Stimulated activated CD8-positive, alpha-beta memory T cell treated with anti-CD3 and anti-CD28 coated beads, Interleukin-4, amount 100 ng/mL, for 4 hours (primary cell): ENCODE measurements at places on chromosomes 2 and 18.

DNA sequence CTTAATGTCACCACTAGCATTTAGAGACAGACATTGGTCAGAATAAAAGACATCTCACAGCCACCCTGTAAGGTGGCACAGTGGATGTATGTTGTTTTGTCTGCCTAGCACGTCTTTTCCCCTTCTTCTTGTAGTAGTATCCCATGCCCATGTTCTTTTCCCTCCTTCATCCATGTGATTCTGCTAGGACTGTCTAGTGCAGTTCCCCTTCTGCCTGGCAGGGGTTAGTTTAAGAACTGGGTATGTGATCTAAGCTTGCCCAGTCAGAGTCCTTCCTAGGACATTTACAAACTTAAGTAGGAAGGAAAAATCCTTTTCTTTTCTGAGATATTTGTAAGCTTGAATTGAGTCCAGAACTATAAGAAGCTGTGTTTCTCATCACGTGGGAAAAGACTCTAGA is 172.3 kb downstream of the BABAM2 start:
- no peak for DNase-seq

DNA sequence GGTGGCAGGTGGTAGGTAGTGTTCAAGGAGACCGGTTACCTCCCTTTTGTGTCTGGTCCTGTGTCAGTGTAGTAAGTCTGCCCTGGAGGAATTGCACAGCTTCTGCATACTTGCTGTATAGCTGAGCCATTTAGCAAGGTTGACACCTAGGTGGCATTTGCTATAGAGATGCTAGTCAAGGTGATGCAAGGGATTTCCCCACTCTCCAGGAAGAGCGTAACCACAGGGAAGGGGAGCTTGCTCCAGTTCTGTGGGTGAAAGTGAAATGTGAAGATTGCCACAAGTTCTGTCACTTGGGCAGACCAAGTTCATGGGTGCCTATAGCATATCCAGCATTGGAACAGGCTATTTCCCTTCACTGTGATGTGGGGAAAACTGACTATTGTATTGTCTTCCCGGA is 28.1 kb downstream of the NAT8 start:
- no peak for DNase-seq

DNA sequence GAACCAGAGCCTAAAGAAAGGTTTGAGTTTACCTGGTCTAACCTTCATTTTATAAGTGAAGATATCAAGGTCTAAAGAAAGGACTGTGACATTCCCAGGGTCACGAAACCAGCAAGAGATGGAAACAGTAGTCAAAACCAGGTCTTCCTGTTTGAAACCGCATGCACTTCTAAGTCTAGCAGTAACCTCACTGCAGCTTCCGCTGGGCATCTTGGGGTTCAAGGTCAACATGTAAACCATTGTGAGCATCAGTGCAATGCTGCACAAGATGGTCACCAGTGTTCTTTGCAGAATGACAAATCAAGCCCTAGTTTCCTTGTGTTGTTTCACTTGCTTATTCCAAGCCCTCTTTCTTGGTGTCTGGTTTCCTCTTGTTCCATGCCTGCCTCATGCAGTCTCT is 292.9 kb upstream of the MEX3C start:
- no peak for DNase-seq

GRCh38 chr2:88693911-88694414 is 2.5 kb downstream of the RPIA start:
- DNase-seq = no peak

GRCh38 chr2:24745825-24746224 is 47.4 kb downstream of the PTRHD1 start:
- no peak for DNase-seq

GRCh38 chr2:118014492-118014824 is 588 bp upstream of the CCDC93 start:
- DNase-seq = no peak

GRCh38 chr2:215271446-215271845 is 40.4 kb upstream of the ATIC start:
- DNase-seq = no peak

GRCh38 chr2:27315122-27315521 is 6.9 kb upstream of the UCN start:
- no peak for DNase-seq

DNA sequence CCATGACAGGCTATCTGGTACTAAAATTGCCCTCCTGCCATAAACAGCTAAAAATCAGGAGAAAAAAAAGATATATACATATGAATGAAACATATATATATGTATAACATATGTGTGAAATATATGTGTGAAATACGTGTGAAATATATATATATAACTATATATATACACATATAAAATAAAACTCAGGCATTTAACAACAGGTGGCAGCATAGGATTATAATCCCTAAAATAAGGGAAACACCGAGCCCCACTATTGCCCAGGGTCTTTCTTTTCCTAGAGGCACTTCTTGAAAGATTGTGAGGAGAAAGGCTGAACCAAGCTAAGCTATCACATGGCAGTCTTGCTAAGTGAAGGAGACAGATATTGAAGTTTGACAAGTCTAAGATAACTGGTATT is 65.9 kb upstream of the CYTIP start:
- DNase-seq = no peak

DNA sequence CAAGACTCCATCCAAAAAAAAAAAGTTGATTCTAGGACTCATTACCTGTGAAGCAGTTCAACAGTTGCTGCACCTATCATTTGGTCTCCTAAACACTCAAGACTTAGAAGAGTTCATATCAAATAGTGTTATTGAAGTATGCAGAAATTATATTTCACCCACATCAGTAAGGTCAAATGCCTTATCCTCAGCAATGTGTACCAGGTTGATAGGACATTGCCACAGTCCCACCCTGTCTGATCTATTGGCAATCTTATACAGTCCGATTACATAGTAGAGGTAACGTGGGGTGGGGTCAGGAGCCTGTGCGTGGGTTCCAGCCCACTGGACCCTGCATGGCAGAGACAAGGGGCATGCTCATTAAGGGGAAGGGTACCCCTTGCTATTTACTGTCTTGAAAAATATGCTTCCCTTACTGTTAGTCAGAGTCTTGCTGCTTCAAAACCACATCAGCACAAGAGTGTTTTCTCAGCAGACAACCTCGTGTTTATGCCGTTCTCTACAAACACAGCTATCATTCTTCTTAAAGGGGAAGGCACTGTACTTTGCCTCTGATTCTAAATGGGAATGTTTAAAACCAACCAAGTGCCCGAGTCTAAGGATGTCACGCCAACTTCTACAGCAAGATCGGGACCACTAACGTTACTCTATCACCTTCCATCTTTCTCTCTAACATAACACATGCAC is 115.2 kb downstream of the MTCL1 start:
- no peak for DNase-seq

- DNase-seq = no peak
Measured at GRCh38 chr18:79849328-79850207, 51.8 kb downstream of the KCNG2 start.

GRCh38 chr2:188478724-188479123 is 187.1 kb downstream of the GULP1 start:
- no peak for DNase-seq

DNA sequence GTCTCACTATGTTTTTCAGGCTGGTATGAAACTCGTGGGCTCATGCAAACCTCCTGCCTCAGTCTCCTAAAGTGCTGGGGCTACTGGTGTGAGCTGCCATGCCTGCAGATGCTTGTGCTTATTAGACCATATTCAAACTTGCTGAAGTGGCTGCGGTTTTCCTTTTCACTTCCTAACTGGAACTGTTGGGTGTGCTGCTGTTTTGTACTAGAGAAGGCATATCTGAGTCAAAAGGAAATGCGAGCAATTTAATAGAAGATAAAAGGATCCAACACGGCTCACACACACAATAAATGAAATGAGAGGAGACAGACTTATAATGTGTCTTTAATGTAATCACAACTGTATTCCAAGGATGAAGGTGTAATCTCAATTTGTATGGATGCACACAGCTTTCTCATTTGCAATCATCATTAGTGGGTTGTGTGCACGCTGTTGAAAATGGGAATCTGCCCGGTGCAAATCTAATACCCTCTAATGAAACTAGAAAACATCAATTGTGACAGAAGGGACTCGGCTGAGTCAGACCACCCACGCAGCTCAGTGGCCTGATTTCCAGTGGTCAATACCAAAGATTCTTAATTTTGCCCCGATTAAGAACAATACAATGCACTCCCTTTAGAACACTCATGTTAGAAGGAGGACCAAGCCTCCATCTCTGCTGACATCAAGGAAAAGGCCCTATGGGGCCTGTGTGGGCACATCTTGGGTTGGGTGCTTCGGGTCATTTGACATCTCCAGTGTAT is 532.7 kb downstream of the TDRD15 start:
- DNase-seq = no peak

DNA sequence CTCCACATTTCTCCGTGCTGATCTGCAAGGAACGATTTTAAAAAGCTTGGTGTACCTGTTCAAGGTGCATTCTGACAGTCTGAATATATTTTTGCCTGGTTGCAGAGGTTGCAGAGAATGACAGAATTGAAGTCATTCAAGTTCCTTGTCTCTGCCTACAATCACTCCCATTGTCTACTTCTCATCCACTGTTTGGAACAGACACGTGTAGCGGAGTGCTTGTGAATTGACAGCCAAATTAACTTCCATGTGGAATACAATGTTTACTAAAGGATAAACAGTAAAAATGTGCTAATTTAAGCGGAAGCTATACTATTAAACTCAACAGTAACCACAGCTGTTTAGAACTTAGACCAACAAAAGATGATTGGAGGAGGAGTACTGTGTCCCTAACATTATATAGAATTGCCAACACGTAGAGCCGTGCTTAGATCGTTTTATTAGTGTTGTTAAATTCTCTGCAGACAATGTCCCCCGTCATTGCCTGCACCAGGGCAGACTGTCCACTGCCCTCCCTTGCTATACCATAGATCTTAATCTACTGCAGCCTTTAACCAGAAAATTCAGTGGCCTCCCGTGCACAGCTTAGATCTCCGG is 87.3 kb upstream of the ZCCHC2 start:
- DNase-seq = no peak

DNA sequence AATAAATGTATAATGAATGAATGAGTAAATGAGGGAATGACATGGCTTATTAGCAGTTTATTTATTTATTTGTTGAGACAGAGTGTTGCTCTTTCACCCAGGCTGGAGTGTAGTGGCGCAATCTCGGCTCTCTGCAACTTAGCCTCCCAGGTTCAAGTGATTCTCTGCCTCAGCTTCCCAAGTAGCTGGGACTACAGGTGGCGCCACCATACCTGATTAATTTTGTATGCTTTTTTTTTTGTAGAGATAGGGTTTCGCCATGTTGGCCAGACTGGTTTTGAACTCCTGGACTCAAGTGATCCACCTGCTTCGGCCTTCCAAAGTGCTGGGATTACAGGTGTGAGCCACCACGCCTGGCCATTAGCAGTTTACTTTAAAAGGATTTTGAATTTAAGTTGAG is 100.3 kb upstream of the CAVIN2 start:
- DNase-seq = no peak

DNA sequence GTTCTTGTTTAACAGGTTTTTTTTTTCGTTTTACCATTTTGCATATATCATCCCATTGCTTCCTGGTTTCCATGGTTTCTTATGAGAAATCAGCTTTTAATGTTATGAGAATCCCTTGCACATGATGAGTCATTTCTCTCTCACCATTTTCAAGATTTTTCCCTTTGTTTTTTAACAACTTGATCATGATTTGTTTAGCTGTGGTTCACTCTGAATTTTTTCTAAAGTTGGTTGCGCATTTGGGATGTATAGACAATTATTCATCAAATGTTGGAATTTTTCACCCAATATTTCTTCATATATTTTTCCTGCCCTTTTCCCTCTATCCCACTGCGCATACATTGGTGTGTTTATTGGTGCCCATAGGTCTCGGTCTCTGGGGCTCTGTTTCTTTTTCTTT is 42.4 kb upstream of the BIN1 start:
- no peak for DNase-seq

DNA sequence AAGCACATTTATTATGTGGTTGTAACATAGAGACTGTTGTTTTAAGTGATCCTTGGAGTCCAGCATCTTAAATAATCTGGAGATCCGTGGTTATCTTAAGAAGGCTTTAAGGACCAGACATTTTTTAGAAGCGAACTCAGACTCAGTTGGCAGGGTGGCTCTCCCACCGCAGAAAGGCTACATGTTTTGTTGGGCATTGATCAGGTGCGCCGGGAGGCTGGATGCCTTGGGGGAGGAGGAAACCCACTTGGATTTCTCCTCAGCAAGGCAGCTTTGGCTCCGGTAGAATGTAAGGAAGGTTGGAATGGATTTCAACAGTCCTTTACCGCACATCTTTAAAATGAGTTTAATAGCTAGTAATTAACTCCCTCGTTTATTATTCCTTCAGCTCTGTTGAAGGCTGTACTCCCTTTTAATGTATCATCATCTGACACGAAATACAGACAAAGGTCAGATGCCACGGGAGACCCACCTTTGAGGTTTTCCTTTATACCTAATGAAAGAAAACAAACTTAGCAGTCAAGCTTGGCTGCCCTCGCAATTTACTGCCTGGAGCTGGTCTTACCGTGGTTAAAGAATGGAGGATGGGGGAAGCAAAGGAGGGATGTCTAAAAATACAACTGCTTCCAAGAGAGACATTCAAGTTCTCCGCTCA is 1.2 kb downstream of the TMEM200C start:
- no peak for DNase-seq

DNA sequence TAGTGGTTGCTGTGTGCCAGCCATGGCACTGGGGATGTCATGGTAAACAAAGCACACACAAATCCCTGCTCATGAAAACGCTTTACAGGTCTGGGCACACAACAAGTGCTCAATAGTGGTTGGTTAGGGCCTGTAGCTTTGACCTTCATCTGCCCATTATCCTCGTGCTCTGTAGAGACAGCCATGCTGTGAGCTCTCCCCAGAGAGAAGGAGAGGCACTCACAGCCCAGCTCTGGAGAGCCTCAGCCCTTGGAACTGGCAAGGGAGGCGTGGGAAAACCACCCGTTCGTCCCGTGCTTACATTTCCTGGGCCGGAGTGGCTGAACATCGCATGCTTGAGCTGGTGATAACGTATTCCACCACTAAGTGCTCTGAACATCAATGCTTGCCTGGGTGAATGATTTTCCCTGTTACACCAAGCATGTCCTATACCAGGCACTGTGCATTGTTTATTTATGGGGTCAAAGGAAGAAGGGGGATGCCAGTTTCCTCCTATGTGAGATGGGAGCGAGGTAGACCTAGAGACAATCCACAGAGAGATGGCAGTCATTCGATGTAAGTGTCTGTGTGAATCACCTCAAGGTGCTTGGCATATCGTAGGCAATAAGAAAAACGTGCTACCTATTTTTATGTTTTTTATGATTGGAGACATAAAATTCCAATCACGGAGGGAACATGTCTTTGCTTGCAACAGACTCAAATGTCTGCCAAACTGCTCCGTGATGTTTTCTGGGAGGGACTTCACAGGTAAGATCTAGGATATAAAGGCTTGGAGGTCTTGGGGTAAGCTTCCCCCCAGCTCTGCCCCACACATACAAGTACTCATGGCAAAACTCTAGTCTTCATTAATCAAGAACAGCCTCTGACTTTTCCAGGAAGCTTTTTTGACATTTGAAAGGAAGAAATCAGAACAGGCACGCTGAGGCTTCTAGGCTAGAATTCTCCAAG is 75.5 kb downstream of the DDX1 start:
- DNase-seq = no peak

DNA sequence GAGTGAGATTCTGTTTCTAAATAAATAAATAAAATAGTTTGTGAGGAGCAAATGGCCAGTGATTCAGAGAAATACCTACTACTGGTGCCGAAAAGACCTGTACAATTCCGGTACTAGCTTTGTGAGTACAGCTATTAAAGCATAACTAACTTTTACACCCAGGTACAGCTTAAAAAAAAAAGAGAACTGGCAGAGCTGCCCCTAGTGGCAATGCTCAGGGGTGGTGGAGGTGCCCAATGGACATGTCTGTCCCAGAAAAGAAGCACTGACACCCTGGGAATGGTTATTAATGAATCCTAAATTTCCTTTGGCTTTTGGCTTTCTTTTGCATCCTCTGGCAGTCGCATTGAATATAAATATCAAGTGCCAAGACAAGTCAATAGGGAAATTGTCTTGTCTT is 87.0 kb downstream of the LIPG start:
- DNase-seq = no peak
